ENCODE measurements at places on chromosomes 5 and 9. TPM values are rescaled to one million over a fixed set of nuclear protein-coding genes. Genes with fewer than 3 reads are reported as not detected.

GRCh38 chr5:135324897-135325650, 74.0 kb downstream of the MACROH2A1 start:
- DNase-seq: no peak

DNA sequence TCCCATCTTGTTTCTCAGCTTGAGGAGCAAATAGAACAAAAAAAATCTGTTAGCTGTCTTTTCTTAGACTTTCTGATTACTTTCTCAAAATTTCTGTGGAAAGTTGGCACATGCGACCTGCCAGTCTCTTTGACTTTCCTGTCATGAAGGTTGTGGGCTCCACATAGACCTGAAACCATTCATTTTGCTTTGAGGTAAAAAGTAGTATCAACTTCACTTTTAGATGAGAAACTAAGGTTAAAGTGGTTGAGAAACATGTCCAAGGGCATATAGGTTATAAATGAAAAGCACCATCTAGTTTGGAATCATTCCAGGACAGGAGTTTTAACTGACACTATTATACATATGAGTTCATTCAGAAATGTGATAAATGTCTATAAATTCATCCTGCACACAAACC, 42.7 kb downstream of the ST8SIA4 start:
- no peak for DNase-seq

DNA sequence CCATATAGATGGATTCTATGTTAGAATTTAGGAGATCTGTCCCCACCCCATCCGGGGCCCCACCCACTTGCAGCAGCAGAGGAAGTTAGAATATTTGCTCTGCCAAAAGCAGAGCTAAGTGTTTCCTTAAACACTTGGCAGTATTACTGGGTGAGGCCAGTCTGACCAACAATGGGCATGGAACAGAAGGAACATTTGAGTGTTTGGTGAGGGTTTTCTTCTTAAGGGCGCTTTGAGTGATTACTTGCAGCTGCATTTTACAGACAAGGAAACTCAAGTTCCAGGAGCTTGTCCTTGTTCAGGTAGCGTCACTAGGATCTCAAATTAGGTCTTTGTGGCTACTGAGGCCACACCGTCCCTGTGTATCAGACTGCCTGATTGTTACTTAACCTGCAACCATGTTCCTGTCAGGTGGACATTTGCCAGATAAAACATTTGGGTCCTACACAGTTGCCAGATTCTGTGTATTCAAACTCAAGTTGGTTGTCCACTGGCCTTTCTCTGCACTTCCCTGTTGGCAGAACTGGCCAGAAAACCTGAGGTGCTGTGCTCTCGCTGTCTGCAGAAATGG, 59.3 kb downstream of the SLC46A2 start:
- DNase-seq: peak; percentile 81

- DNase-seq: no peak
Observed at GRCh38 chr5:56557198-56557597, 258.2 kb upstream of the MAP3K1 start.

GRCh38 chr9:71643330-71643729, 125.0 kb downstream of the CEMIP2 start:
- DNase-seq: no peak

DNA sequence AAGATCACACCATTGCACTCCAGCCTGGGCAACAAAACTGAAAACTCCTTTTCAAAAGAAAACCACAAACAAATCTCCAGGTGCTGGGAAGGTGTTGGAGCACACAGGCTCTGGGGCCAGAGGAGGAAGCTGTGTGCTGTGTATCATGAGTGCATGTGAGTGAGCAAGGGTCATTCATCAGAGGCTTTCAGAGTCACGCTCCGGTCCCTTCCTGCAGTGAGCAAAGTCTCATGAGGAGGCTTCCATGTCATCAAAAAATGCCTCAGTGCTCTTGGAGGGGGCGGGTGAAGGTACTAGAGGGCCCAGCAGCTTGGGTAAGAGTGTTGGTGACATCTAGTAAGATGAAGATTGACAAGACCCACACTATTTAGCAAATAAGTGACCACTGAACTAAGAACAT, 48.3 kb upstream of the TESK1 start:
- no peak for DNase-seq

GRCh38 chr5:123881759-123882244, 369.8 kb downstream of the CSNK1G3 start:
- DNase-seq: no peak

DNA sequence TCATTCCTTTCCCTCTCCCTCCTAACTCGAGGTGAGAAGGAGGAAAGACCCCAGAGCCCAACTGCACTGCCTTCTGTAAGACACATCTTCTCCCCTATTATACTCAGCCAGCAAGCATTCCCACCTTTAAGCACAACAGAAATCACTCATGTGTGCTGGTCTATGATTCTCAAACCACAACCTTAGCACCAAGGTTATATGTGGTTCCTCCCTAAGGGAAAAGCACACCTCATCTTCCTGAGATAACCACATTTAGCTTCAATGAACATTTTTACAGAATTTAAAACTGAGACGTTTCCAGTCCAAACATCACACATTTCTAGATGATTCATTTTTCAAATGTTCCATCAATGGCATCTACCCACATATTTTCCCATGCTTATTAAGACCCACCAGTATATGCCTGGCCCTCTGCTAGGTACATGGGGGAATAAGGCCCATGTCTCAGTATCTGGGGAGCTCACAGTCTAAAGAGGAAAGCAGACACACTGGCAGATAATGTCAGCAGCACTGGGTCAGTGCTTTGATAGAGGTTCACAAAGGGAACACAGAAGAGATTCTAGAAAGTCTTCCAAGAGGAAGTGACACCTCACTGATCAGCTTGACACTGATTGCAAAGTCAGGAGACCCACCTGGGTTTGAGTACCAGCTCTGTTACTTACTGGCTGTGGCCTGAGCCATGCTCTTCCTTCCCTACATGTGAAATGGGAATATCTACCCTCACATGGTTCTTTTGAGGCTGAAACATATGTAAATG, 245.4 kb downstream of the DENND1A start:
- DNase-seq: no peak

DNA sequence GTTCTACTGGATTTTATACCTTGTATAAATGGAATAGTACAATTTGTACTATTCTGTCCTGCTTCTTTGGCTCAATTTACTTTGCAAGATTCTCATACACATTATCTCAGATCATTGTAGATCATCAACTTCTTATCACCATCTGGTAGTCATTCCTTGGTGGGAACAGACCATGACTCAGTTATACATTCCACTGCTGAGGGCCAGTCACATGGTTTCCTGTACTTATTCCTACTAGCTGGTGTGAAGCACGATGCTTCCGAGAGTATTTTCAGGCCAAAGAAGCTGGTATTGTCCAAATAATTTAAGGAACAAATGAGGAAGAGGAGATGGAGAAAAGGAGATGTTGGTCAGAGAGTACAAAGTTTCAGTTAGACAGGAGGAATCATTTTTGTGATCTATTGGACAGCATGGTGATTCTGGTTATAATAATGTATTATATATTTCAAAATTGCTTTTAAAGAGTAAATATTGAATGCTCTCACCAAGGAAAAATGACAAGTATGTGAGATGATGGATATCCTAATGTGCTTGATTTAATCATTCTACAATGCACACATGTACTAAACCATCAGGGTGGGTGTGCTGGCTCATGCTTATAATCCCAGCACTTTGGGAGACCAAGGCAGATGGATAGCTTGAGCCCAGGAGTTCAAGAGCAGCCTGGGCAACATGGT, 124.1 kb downstream of the SYK start:
- DNase-seq: no peak

DNA sequence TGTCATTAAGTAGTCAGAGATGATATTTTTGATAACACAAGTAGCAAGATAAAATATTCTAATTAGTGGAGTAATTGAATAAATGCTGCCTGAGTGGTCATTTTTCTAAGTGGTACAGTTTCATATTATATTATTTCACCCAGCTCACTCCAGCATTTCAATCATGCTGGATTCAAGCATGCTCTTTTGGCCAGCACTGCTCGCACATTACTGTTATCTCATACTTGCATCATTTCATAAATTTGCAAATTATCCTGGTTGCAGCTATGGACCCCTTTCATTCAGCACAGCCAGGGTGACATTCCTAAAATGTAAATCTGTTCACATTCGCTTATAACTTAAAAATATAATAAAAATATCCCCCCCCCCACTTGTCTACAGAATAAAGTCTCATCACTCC, 520.8 kb upstream of the CYLC2 start:
- no peak for DNase-seq

DNA sequence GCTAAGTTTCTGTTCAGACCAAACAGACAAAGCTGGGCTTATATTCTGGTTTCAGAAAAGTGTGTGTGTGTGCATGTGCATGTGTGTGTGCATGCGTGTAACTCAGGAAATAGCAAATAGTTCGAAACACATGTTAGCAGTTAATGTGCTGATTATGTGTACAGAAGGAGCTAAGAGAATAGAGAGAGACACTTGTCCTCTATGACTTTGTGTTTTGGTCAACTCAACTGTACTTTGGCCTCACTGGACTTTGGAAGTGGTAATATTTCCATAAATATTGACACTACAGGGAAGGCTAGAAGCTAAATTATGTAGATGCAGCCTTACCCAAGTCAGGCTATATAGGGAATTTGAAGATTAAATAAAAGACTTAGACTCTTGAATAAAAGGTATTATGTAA, 155.5 kb downstream of the RAB3C start:
- DNase-seq: no peak

DNA sequence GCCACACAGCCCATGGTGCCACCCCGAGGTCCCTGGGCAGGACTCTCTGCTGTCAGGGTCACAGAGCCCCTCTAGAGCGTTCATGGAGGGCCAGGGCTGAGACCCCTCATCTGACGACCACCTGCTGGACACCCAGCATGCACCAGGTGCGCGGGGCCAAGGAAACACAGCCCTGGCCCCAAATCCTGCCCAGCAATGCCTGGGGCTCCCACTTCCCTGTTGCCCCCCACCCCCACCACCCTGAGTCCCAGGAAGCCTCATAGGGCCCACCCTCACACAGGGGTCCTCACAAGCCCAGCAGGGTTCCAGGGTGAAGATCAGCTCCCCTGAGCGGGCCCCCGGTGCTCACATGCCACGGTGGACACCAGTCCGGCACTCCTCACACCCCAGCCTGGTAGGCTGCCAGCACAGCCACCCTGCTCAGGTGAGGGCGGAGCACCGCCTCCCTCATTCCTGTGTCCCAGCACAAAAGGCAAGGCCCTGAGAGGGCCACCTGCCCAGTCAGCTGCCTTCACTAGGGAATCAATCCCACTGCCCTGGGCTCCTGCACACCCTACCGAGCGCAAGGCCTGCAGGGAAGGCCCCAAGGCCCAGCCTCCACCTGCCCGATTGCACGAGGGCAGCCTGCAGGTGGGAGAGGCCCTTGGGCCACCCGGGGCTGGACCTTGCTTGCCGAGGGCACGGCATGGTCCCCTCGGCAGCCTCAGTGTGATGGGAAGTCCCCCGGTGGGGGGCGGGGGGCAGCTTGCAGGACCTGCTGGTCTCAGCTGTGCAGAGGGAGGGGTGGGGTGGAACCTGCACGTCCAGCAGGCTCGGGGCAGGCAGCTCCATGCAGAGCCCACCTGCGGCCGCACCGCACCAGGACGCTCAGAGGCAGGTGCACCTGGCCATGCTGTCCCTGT, 56.4 kb upstream of the UBAC1 start:
- DNase-seq: peak; percentile 63

DNA sequence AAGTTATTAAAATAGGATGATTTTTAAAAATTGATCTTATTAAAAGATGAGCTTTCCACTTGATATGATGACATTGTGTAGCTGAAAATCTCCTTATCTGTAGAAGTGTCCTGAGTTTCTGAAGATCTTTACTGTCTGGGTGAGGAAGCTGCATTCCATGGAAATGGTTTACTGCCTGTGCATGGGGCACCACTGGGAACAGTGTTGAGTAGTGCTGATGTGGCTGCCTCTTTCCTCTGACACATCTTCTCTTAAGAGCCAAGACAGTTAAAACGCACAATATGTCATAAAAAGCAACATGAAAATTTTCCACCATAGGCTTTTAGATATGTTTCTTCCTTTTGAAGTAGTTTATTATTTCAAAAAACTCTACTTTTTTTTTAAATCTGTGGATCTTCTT, 24.6 kb downstream of the SECISBP2 start:
- DNase-seq: no peak

GRCh38 chr5:7876867-7877266, 7.9 kb downstream of the MTRR start:
- no peak for DNase-seq

DNA sequence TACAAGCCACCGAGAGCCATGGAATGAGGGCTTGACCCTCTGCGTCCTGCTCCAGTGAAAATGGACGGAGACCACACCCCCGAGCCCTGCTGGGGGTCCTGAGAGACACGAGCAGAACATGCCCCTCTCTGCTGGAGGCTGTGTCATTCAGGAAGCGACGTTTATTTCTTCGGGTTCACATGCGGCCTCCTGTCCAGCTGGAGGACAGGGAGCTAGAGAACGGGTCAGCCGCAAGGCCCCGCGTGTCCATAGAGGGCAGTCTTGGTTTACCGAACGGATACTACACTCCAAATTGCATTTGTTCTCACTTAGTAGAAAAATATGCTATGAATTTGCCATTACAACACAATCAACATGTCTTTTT, 36.1 kb downstream of the MRPL36 start:
- DNase-seq: peak; percentile 67

GRCh38 chr5:78367318-78367991, 7.0 kb downstream of the SCAMP1 start:
- DNase-seq: no peak

- DNase-seq: no peak
Observed at GRCh38 chr9:5718296-5719032, 89.6 kb downstream of the RIC1 start.

- DNase-seq: no peak
Observed at GRCh38 chr9:131888923-131889322, 149.0 kb upstream of the RAPGEF1 start.

GRCh38 chr9:69153707-69154521, 20.2 kb upstream of the TJP2 start:
- DNase-seq: no peak

DNA sequence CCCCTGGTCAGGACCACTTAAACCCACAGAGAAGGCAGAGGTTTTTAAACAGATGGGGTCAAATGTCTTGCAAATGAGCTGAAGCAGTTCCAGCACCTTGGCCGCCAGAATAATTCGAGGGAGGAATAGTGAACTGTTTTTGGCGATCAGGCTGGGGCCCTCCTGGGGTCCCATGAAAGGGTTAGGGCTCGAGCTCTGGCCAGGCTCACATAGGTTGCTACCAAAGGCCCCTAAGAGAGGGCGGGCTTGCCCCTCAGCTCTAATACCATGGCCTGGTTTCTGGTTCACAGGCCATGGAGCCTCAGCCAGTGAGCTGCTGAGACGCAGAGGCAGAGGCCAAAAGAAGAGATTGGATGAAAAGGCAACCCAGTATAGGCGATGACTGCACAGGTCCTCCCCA, 74.8 kb upstream of the UBTD2 start:
- DNase-seq: no peak

- no peak for DNase-seq
Observed at GRCh38 chr5:172276214-172276613, 7.3 kb downstream of the UBTD2 start.

- DNase-seq: no peak
Observed at GRCh38 chr5:72618708-72619107, 111.5 kb upstream of the ZNF366 start.

The CDKN2B-AS1 gene
- 1.9 TPM for polyA plus RNA-seq

The CDC20B gene
- not detected for polyA plus RNA-seq

The FOXB2 gene
- polyA plus RNA-seq: not detected

The BTNL9 gene
- 32.6 TPM for polyA plus RNA-seq

The SCGB3A2 gene
- polyA plus RNA-seq: 0.67 TPM

The LRRC14B gene
- polyA plus RNA-seq: not detected

The NEUROG1 gene
- polyA plus RNA-seq: not detected

The CRAT gene
- polyA plus RNA-seq: 11.8 TPM

The CAVIN4 gene
- 0.09 TPM for polyA plus RNA-seq

The MOB3B gene
- 12.6 TPM for polyA plus RNA-seq

The CTNND2 gene
- polyA plus RNA-seq: 5.4 TPM

The GRM6 gene
- not detected for polyA plus RNA-seq

The MORN5 gene
- not detected for polyA plus RNA-seq

The PCAT7 gene
- 0.03 TPM for polyA plus RNA-seq
